Activated CD8-positive, alpha-beta T cell treated with anti-CD3 and anti-CD28 coated beads for 36 hours (primary cell): ENCODE measurements at places on chromosomes 4 and X. TPM values are rescaled to one million over a fixed set of nuclear protein-coding genes. Genes with fewer than 3 reads are reported as not detected.

Gene TGIF2LX
- total RNA-seq = not detected

- H3K27ac ChIP-seq = no peak overlapping the region
- no peak for DNase-seq
- H3K36me3 ChIP-seq = no peaks in the 10 kb centered on the region
- no peaks in the 10 kb centered on the region for H3K4me1 ChIP-seq
Observed at GRCh38 chrX:129193357-129193756, 329.9 kb downstream of the SMARCA1 start.

DNA sequence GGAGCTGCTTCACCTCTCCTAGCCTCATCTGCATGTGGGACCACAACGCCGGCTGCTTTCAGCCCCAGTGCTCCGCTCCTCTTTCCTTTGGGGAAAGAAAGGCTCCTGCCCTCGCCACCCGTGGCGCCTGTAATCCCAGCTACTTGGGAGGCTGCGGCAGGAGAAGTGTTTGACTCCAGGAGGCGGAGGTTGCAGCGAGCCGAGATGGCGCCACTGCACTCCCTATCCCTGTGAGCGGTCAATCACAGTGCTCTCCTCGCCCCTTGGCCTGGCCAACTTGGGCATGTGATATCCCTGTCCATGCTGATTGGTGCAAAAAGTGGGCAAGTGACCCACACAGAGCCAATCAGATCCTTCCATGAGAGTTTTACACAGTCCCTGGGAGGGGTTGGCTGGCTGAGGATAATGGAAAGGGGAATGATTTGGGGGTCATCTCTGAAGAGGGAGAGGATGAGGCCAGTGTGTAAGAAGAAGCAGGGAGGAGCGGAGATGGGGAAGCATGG, 56.2 kb downstream of the WFS1 start:
- no peak overlapping the region for H3K4me3 ChIP-seq
- no peak for DNase-seq
- no peak overlapping the region for H3K27ac ChIP-seq
- H3K27me3 ChIP-seq = peaks cover 24% of the 10 kb centered on the region

DNA sequence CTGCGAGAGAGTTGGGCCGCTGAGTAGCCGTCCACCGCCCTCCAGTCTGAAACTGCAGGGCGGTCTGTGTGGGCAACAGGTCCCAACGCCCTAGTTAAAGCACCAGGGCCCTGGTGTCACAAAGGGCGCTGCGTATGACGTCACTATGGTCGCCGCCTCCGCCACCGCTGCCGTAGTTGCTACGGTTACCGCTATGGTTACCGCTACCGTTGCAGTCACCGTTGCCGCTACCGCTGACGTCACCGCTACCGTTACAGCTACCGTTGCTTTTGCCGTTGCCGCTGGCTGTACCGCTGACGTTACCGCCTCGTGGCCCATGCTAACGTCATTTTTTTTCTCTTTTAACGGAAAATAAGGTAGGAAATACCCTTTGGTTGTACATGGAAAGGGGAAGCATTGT, at the start of gene PPP1R2C:
TSS of gene PPP1R2C (minus strand) at position 68 of the 400 bp plus-strand sequence. CDS start 84 bp downstream, outside the sequence.
- H3K27ac ChIP-seq = no peak within 1 kb of the TSS
- no peaks in the 10 kb centered on the region for H3K27me3 ChIP-seq
- H3K36me3 ChIP-seq = no peaks in the 10 kb centered on the region
- H3K4me1 ChIP-seq = peaks cover 3% of the 10 kb centered on the region
- H3K4me3 ChIP-seq = no peak within 1 kb of the TSS
- DNase-seq = no peak

- DNase-seq = no peak
- no peaks in the 10 kb centered on the region for H3K27me3 ChIP-seq
- no peaks in the 10 kb centered on the region for H3K4me1 ChIP-seq
- no peaks in the 10 kb centered on the region for H3K36me3 ChIP-seq
- no peak overlapping the region for H3K27ac ChIP-seq
- no peak overlapping the region for H3K4me3 ChIP-seq
Observed at GRCh38 chrX:31199056-31199839, 127.4 kb upstream of the FTHL17 start.

Gene WDR1
- 390 TPM for total RNA-seq

DNA sequence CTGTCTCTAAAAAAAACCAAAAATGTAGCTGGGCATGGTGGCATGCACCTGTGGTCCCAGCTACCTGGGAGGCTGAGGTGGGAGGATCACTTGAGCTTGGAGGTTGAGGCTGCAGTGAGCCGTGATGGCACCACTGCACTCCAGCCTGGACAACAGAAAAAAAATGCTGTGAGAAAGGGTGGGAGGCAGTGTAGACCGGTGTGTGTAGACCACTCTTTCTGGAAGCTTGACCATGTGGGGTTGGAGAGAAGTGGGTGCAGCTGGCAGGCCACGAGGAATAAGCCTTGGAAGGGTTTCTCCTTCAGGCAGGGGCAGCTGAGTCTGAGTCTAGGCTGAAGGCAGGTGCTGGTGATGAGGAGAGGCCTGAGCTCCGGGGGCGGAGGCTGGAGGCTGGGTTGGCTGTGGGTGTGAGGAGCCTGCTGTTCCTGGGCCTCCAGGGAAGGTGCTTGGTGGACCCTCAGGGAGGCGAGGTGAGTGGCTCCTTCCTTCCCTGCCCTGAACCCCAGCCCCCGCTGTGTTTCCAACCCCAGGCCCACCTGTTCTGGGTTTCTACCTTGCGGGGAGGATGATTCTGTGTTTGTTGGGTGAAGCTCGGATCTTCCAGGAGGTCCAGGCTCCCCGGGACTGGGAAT, 9.3 kb upstream of the TBC1D14 start:
- no peaks in the 10 kb centered on the region for H3K36me3 ChIP-seq
- no peak for DNase-seq
- peak overlapping the region; percentile 93 for H3K27ac ChIP-seq
- H3K4me1 ChIP-seq = peaks cover 24% of the 10 kb centered on the region
- no peak overlapping the region for H3K4me3 ChIP-seq
- no peaks in the 10 kb centered on the region for H3K27me3 ChIP-seq

DNA sequence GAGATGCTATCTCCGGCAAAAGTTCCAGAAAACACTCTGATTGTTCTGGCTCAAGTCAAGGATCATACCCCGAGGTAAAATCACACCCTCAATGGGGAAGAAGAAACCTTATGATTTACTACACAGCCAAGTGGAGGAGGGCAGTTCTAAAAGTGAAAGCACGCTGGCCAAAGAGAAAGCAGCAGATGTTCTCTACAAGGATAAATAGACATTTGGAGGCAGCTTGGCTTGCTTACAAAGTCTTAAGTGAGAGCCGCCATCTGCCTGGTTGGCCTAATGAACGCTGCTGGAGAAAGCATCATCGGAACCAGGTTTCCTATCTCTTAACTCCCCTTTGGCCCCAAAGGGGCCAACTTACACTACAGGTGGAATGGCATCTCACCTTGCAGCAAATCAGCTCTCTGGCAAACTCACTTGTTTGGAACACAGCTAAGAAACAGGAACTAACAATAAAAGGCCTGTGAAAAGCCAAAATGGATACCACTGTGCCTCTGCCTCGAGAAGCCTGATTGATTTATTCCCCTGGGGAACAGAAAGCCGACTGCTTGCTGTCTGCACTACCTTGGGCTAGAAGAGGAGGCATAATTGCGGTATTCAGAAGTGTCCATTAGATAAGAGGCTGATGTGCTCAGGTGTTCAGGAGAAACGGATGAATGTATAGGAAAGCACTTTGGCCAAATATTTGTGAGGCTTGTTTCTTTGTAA, 22.8 kb downstream of the FRAS1 start:
- DNase-seq = no peak
- peaks cover 17% of the 10 kb centered on the region for H3K27me3 ChIP-seq
- H3K27ac ChIP-seq = no peak overlapping the region
- H3K4me3 ChIP-seq = no peak overlapping the region
- no peaks in the 10 kb centered on the region for H3K4me1 ChIP-seq

Gene ZCCHC12
- not detected for total RNA-seq

Gene MUC7
- not detected for total RNA-seq

- no peaks in the 10 kb centered on the region for H3K36me3 ChIP-seq
- H3K4me3 ChIP-seq = no peak overlapping the region
- peak overlapping the region; percentile 41 for H3K27ac ChIP-seq
- DNase-seq = no peak
- H3K4me1 ChIP-seq = peaks cover 30% of the 10 kb centered on the region
Observed at GRCh38 chr4:6768539-6768905, 14.0 kb upstream of the KIAA0232 start.

DNA sequence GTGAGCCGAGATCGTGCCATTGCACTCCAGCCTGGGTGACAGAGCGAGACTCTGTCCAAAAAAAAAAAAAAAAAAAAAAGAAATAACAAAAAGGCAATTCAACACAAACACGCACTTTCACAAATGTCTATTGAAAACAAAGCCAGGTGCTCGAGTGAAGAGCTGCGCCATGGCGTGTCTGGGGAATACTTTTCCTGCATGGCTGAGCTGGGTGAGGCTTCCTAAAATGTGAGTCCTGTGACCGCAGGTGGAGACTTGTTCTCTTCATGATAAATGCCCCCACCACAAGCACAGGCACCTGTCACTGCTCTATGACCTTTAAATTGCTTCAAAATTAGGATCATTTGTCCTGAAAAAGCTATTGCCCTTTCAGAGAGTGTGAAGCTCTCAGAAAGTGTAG, 4.0 kb upstream of the ABLIM2 start:
- no peaks in the 10 kb centered on the region for H3K36me3 ChIP-seq
- H3K27me3 ChIP-seq = no peaks in the 10 kb centered on the region

DNA sequence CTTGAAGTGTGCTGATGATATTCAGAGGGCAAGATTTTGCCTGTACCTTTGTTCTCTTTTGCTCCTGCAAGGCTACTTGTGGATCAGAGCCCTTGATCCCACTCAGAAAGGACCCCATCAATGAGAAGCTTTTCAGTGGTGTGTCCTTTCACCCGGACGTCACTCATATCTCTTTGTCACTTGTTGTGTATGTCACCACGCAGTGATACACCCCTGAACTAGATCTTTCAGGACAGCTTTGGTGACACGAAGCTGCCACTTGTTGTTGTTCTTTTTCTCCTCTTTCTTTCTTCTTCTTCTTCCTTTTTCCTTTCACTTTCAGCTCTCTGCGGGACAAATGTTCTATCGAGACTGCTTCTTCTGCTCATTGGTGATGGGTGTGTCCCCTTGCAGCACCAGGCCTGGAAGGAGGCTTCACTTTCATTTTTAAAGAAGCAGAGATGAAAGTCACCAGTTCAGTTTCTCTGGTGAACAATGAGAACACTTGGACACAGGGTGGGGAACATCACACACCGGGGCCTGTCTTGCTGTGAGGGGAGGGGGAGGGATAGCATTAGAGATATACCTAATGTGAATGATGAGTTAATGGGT, 83.6 kb downstream of the NBDY start:
- H3K27me3 ChIP-seq = no peaks in the 10 kb centered on the region
- H3K4me3 ChIP-seq = peak overlapping the region; percentile 78
- H3K4me1 ChIP-seq = peaks cover 37% of the 10 kb centered on the region
- peaks cover 19% of the 10 kb centered on the region for H3K36me3 ChIP-seq
- peak overlapping the region; percentile 97 for H3K27ac ChIP-seq

Gene BEX4
- 9.7 TPM for total RNA-seq

Gene POF1B
- total RNA-seq = not detected

Gene IL2
- 8.9 TPM for total RNA-seq

- H3K27ac ChIP-seq = no peak overlapping the region
- no peak for DNase-seq
- no peak overlapping the region for H3K4me3 ChIP-seq
- no peaks in the 10 kb centered on the region for H3K27me3 ChIP-seq
- H3K36me3 ChIP-seq = no peaks in the 10 kb centered on the region
- peaks cover 5% of the 10 kb centered on the region for H3K4me1 ChIP-seq
Observed at GRCh38 chr4:39657465-39657864, 18.8 kb upstream of the SMIM14 start.

GRCh38 chr4:126372634-126373033, 1057.9 kb downstream of the FAT4 start:
- no peak overlapping the region for H3K4me3 ChIP-seq
- no peaks in the 10 kb centered on the region for H3K27me3 ChIP-seq
- no peaks in the 10 kb centered on the region for H3K36me3 ChIP-seq
- H3K4me1 ChIP-seq = no peaks in the 10 kb centered on the region
- DNase-seq = no peak

GRCh38 chrX:131227608-131228007, 61.5 kb downstream of the IGSF1 start:
- no peak overlapping the region for H3K27ac ChIP-seq
- no peak for DNase-seq

GRCh38 chrX:132488180-132488705, 595 bp downstream of the MBNL3 start:
- no peaks in the 10 kb centered on the region for H3K27me3 ChIP-seq
- H3K4me1 ChIP-seq = peaks cover 49% of the 10 kb centered on the region
- H3K27ac ChIP-seq = peak overlapping the region; percentile 98
- H3K36me3 ChIP-seq = no peaks in the 10 kb centered on the region
- H3K4me3 ChIP-seq = peak overlapping the region; percentile 84

Gene USP11
- 62.0 TPM for total RNA-seq

DNA sequence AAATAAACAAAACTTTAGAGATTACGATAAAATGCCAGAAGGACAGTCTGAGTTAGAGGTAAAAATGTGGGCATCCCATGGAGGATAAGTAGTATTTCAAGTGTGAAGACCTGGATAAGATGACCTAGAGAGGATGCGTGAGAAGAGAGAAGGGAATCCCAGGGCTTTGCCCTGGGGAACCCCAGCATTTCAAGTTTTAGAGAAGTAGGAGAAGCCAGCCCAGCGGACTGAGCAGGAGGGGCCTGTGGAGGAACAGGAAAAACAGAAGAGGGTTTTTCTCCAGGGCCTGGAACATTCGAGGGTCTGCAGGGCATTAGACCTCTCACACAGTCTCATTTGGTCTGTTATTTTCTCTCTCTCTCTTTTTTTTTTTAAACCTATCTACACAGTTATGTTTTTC, 2.9 kb upstream of the CFP start:
- H3K4me3 ChIP-seq = no peak overlapping the region
- H3K36me3 ChIP-seq = peaks cover 11% of the 10 kb centered on the region
- no peak for DNase-seq
- H3K27me3 ChIP-seq = no peaks in the 10 kb centered on the region
- peaks cover 21% of the 10 kb centered on the region for H3K4me1 ChIP-seq
- no peak overlapping the region for H3K27ac ChIP-seq

Gene FHDC1
- total RNA-seq = 0.05 TPM

DNA sequence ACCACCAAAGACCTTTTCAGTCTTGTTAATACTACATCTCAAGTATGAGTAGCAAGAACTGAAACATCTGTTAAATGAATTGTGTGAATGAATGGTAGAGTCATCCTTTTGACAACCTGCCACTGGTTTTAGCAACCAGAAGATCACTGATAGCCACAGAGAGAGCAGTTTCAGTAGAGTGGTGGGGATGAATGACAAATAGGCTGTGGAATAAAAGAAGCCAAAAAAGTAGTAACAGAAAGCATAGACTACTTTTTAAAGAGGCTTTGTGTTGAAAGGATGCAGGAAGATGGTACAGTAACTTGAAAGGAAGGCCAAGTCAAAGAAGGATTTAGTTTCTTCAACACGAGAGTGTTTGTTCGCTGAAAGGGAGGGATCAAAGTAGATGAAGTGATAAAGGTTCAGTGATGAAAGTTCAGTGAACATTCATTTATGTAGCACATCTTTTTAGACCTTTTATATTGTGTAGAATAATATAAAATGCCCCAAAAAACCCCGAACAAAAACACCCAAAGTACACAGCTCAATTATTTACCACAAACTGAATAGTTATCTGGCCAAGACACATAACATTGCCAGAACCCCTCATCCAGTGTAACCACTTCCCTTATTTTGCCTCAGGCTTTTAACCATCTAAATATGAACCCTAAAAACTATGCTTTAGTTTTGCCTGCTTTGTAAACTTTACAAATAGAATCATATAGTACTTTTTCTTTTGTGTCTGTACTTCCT, 40.1 kb upstream of the EIF1AX start:
- no peak overlapping the region for H3K4me3 ChIP-seq
- H3K4me1 ChIP-seq = peaks cover 22% of the 10 kb centered on the region
- H3K27me3 ChIP-seq = no peaks in the 10 kb centered on the region
